ENCODE measurements at places on chromosomes 7 and 10.

GRCh38 chr10:79298403-79299244 is 48.6 kb upstream of the PPIF start:
- DNase-seq, result no peak

GRCh38 chr10:118746246-118746645 is 8.5 kb downstream of the CACUL1 start:
- DNase-seq, result no peak

DNA sequence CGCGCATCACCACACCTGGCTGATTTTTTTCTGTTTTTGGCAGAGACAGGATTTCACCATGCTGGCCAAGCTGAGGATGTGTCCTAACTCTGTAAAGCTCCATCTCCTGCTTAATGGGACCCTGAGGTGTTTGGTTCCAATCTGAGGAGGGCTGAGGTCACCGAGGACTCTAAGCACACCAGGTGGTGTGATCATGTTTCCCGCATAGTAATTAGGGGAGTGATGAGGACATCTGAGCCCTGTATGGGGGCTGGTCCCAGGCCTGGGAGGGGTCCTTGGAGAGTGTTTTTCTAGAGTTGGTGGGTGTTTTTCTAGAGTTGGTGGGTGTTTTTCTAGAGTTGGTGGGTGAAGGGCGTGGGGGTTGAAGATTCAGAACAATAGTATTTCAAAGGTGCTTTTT is 3.0 kb upstream of the ABHD11 start:
- DNase-seq, result peak; percentile 58

DNA sequence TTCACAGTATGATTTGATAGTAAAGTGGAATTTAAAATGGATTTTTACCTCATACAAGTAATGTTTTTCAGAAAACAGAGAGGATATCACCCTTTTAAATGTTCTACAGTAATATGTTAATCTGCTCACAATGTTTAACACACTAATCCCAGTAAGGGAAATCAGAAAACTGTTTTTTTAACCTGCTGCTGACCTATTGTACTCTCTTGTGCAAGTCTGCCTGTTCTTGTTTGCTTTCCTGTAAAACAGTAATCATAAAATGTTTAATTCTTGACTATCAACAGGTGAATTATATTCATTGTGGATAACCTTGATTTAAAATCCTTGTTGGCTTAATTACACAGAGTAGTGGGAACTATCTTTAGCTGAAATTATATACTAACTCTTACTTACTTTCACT is 126.4 kb downstream of the GNAT3 start:
- DNase-seq, result no peak

GRCh38 chr7:158321056-158321700 is 266.4 kb downstream of the PTPRN2 start:
- DNase-seq, result no peak

- peak; percentile 25 for DNase-seq
Observed at GRCh38 chr10:22324413-22324812, 3.5 kb downstream of the BMI1 start.

DNA sequence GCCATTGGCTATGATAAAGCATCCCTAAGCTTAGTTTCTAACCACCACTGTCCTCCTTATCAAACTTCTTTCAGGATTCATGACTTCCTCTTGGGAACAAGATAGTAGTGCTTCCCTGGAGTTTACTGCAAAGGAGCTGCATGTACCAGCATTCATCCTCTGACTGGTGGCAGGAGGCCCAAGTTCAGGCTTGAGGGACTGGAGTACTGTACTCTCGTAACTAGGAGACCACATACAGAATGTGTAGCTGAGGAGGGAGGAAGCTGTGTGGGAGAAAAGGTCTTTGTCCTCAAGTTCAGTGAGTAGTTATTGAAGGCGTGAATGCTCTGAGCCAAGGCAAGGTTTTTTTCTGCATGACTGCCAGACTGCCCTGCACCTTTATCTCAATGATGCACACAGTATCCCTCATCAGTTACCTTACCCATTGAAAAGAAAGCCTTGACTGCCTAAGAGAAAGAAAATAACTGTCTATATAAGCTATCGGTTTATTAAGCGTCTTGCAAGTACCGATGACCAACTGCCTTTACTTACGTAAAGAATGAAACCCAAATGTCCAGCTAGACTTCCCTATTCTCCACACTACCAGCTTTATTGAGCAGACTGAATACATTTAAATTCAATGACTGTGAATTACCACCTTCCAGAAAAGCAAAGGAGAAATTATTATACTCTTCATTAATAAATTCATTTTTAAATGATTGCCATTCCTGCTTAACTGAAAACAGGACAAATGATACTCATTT is 12.8 kb downstream of the SCRN1 start:
- no peak for DNase-seq

GRCh38 chr7:144691240-144691639 is 144.6 kb downstream of the TPK1 start:
- DNase-seq, result no peak

- DNase-seq, result no peak
Observed at GRCh38 chr7:2084331-2084730, 148.4 kb downstream of the MAD1L1 start.

- DNase-seq, result no peak
Observed at GRCh38 chr7:78194611-78195010, 396.0 kb downstream of the PHTF2 start.

DNA sequence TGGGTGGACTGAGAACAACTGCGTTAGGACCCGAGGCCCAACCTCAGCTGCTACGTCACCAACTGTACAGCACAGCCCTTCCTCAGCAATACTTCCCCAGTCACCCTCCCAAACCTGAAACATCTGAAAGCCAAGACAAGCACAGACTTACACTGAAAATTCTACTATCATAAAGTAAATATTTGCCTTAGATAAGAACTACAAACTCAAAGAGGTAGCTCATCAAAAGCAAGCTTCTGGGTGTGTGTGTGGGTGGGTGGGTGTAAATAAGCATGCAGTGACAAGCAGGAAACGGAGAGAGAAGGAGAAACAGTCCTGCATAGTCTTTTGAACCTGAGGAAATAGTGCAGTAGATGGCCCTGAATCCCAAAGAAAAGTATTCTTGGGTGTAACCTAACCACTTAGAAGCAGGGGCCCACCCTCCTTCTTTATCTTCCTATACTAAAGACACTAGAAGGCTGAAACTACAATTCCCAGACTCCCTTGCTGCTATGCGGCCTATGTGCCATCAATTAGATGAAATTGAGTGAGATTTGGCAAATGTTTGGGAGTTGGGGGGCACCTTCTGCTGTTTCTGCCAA is 18.7 kb downstream of the SLC25A13 start:
- no peak for DNase-seq

All from NAMALWA (cell line).